ENCODE measurements at places on chromosomes 4 and X.

DNA sequence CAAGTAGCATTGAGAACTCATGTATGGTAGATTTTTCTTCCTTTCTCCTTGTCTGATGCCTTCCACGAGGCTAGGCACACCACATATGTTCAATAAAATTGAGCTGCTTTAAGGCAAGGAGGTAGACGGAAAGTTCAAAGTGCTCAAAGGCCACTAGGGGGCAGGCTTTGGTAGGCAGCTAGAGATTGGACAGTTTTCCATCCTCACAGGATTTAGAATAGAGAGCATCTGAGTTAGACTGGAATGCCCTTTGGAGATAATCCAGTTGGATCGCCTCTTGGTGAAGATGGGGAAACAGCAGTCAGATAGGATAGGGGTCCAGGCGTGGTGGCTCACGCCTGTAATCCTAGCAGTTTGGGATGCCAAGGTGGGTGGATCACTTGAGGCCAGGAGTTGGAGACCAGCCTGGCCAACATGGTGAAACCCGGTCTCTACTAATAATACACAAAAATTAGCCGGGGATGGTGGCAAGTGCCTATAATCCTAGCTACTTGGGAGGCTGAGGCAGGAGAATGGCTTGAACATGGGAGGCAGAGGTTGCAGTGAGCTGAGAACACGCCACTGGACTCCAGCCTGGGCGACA is 30.4 kb downstream of the ELF4 start:
- H3K4me1 ChIP-seq = no peaks in the 10 kb centered on the region
- H3K27me3 ChIP-seq = peaks cover 12% of the 10 kb centered on the region
- H3K36me3 ChIP-seq = peaks cover 8% of the 10 kb centered on the region

DNA sequence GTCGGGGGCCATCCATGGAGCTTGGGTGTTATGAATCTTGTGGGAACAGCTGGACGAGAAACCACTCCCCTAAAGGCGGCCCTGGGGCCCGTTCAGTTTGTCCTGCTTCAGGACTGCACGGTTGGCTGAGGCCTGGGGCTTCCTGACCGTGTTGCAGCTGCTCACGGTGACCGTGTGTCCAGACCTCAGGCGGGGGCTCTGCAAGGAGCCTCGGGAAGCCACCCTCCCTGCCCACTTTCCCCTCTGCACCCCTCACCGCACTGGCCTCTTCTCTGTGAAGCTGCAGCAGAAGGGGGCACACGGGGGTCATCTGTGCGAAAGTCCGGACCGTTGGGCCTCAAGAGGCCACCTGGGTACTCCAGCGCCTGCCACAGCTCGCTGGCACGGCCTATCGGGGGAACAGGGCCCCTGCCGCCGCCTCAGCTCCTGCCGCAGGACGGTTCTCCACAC is 29.4 kb downstream of the UVSSA start:
- no peak overlapping the region for H3K4me3 ChIP-seq
- no peak for DNase-seq
- H3K4me1 ChIP-seq = no peaks in the 10 kb centered on the region

- no peak overlapping the region for H3K4me3 ChIP-seq
- no peaks in the 10 kb centered on the region for H3K27me3 ChIP-seq
- H3K27ac ChIP-seq = peak overlapping the region; percentile 90
- DNase-seq = peak; percentile 72
Measured at GRCh38 chr4:10108818-10109783, 7.5 kb downstream of the WDR1 start.

GRCh38 chrX:153441981-153442380 is 3.9 kb downstream of the TREX2 start:
- no peak overlapping the region for H3K4me3 ChIP-seq
- H3K27me3 ChIP-seq = no peaks in the 10 kb centered on the region
- no peaks in the 10 kb centered on the region for H3K4me1 ChIP-seq
- H3K27ac ChIP-seq = no peak overlapping the region
- DNase-seq = peak; percentile 55
- no peaks in the 10 kb centered on the region for H3K36me3 ChIP-seq

DNA sequence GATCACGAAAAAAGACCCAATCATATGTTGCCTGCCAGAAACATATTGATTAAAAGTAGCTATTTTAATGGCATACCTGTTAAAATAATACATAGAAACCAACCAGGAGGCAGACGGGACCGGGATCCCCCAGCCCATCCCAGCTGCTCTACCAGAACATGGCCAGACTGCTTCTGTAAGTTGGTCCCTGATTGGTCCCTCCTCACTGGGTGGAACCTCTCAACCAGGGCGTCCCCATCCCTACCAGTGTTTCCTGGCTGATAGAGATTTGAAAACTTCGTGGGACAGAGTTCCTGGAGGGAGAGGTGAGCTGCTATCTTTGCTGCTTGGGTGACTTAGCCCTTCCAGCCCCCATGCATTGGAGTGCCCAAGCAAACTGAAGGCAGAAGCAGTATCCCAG is 256.2 kb downstream of the TRAM1L1 start:
- H3K27ac ChIP-seq = no peak overlapping the region
- H3K27me3 ChIP-seq = no peaks in the 10 kb centered on the region
- no peak for DNase-seq
- H3K36me3 ChIP-seq = no peaks in the 10 kb centered on the region

GRCh38 chr4:147975933-147976928 is 244.3 kb downstream of the ARHGAP10 start:
- no peak overlapping the region for H3K27ac ChIP-seq
- peaks cover 6% of the 10 kb centered on the region for H3K4me1 ChIP-seq
- H3K27me3 ChIP-seq = no peaks in the 10 kb centered on the region

DNA sequence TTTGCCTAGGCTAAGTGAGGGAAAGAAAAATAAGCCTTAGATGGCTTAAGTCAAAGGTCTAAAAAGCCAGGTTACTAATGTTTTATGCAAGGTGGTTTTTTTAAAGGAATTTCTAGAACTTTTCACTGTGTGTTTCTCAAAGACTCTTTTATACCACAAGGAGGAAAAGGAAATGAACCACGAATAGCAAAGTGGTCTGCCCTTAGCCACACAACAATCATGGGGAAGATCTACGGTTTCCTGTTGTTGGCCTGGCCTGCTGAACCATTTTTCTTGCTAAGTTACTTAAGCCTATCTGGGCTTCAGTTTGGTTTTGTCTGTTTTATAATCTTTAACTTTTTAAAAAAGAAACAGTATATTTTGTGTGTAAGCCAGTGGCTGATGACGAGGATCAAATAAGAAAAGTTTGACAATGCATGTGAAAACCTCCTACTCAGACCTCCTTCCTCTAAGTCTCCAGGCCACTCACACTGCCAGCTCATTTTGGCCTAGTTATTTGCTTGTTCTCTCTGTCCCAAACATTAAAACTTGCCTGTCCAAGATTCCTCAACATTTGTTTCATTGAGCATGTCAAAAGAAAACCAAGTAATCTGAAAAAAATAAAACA is 56.7 kb upstream of the COL25A1 start:
- no peak for DNase-seq
- H3K36me3 ChIP-seq = peaks cover 6% of the 10 kb centered on the region
- no peak overlapping the region for H3K4me3 ChIP-seq
- H3K27me3 ChIP-seq = no peaks in the 10 kb centered on the region
- H3K4me1 ChIP-seq = no peaks in the 10 kb centered on the region

Data from MCF 10A (cell line).